ENCODE measurements at places on chromosomes 3 and 15. TPM values are rescaled to one million over a fixed set of nuclear protein-coding genes. Genes with fewer than 3 reads are reported as not detected.

DNA sequence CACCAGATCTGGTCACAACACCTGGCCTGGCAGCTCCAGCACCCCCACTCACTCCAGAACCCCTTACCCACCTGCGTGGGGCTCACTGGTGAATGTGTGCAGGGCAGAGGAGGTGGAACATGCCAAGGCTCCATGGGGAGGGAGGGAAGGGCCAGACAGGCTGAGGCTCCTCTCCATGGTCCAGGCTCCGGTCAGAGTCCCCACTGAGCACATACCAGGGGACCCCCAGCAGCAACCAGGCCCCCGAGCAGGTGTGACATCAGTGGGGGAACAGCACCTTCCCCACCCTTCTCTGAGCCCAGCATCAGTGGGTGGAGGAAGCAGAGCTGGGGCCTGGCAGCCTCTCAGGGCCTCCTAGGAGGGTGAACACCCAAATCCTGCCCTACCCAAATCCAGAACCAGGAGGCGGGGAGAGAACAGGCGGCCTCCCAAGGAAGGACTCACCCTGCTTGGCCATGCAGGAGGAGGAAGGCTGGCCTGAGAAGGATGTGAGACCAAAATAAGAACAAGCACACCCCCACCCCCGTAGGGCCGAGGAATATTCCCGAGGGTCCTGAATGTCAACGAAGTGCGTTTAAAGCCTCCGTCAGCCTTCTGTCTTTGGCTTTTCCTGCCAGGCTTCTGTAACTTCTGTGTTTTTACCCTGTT lies 1.1 kb upstream of the GP9 start:
- DNase-seq: no peak

GRCh38 chr3:99700631-99701268 lies 62.4 kb downstream of the COL8A1 start:
- DNase-seq: no peak

GRCh38 chr3:118425272-118425837 lies 609.3 kb downstream of the IGSF11 start:
- no peak for DNase-seq

DNA sequence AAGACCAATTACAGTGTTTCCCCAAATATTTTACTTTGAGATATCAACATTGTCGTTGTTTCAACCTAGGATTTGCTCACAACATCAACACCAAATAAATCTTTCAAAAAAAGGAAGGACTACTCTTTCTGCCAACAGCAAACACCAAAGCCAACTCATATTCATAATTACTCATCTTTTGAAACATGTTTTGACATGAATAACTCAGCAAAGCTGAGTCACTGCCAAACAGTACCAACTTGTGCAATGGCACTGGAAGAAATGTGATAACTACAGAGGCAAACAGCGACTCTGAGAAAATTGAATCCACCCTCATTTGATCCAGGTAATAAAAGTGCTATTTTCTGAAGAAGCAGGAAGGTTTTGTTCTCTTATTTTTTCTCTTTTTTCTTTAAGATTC lies 67.2 kb downstream of the PEX5L start:
- no peak for DNase-seq

AADAC gene
- 0.32 TPM for total RNA-seq

- DNase-seq: peak; percentile 54
Measured at GRCh38 chr3:159765030-159765859, 223.4 kb upstream of the IL12A start.

IL20RB gene
- total RNA-seq: 2.3 TPM

- no peak for DNase-seq
Measured at GRCh38 chr3:16142350-16143025, 32.0 kb upstream of the GALNT15 start.

GRCh38 chr3:126959921-126960603 lies 22.9 kb upstream of the PLXNA1 start:
- DNase-seq: no peak

ONECUT1 gene
- 33.8 TPM for total RNA-seq

MINAR1 gene
- total RNA-seq: 0.80 TPM

GRCh38 chr15:36737430-36737891 lies 158.0 kb downstream of the CDIN1 start:
- DNase-seq: no peak

DNA sequence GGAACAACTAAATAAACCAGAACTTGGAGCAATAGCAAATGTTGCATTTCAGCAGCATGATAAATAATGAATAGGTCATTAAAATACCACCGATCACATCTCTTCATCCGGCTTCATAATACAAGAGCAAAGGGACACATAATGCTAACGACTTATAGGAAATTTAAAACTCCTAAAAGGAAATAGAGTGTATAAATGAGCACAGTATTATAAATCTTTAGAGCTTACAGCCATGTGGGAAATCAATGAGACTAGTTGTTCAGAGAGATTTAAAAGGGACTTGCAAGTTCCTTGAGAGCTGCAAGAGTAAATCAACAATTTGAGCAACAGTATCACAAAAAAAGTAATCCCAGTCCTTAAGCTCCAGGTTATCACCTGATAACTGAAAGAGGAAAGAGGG lies 677.0 kb downstream of the PLOD2 start:
- no peak for DNase-seq

CHRNA7 gene
- total RNA-seq: 5.6 TPM

DNA sequence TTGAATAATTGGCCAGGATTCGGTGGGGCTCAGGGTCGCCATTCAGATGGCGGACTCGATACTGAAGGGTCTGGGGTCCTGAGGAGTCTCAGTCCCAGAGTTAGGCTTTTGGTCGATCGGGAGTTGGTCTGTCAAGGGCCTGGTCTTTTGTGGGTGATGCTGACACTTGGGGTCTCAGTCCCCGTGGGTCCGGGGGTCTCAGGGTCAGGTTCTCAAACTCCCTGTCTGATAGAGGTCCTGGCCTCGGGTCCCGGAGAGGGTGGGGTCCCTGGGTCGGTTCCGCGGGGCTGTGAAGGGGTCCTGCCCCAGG lies 467 bp downstream of the NCKIPSD start:
- DNase-seq: no peak

FGD5 gene
- total RNA-seq: 19.3 TPM

GRCh38 chr3:170054204-170054603 lies 16.4 kb downstream of the GPR160 start:
- DNase-seq: no peak

- no peak for DNase-seq
Measured at GRCh38 chr3:87900061-87900460, 158.7 kb downstream of the CGGBP1 start.

DNA sequence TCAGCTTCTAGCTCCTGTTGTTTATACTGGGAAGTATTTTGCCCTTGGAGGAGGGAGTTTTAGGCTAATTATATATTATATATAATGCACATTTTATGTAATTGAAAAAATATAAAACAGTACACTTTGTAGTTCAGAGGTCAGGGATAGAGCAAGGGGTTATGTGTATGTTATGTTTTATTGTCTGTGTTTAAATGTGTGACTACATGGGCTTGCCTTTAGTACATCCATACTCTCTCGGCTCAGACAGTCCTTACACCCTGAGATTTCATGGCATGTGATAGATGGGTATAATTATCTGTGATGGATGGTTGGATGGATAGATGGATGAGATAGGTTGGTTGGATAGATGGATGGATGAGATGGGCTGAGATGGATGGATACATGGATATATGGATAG lies 17.4 kb upstream of the ST3GAL6 start:
- DNase-seq: no peak

DNA sequence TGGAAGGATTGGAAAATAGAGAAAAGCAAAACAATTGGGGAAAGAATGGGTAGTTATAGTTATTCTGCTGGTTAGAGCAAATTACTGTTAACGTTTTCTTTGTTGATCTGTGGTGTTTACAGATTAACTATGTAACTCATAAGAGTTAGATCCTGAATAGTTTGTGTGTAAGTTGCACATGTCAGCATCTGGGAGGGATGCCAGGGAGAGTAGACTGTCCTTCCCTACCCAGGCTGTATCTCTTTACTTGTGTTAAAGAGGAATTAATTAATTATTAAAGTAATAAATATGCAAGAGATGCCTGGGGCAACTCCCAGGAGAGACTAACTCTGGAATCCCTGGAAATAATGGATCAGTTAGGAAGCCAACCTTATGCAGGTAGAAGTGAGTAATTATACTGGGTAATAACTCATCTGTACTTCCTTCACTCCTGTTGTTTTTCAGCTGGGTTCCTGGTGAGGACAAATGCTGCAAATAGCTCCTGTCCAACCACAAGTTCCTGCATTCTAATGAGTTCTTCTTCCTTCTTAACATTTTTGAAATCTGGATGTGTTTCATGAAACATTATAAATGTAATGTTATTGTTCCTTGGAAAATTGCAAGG lies 18.9 kb downstream of the GHRL start:
- no peak for DNase-seq

DNA sequence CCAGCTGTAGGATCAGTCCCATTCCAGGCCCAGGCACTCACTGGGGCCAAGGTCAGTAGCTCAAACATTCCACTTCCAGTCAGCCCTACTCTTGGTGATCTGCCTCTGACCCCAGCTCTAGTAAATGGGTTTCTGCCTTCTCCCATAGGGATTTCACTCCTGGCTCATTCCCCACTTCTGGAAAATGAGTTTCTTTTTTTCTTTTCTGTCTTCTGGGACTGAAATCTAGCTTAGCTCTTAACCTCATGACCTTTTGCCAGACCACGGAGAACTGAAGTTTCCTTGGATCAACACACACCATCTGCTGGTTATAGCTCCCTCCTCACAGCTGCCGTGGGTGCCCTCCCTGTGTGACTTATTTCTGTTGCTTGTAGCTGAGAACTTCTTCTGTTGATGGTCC lies 21.3 kb downstream of the MME start:
- DNase-seq: no peak

GRCh38 chr15:95561463-95561862 lies 769.0 kb upstream of the NR2F2 start:
- DNase-seq: no peak

DNA sequence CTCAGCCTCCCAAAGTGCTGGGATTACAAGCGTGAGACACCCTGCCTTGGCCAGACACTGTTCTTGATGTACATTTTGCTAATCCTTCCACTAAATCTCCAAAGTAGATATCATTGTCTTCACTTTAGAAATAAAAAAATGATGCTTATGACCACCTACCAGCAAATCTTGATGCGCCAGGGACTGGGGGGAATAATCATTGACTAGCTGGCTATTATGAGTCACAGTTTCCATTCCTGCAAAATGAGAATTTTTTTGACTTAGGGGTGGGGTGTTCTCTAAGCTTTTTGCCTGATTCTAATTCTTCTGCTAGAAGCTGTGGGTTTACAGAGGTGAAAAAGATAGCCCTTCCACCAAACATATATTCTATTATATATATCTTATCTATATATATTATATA lies 17.1 kb upstream of the RFC4 start:
- no peak for DNase-seq

- DNase-seq: no peak
Measured at GRCh38 chr15:56724232-56724631, 9.1 kb downstream of the ZNF280D start.

- no peak for DNase-seq
Measured at GRCh38 chr15:92801774-92802464, 98.2 kb upstream of the CHD2 start.

IFT122 gene
- total RNA-seq: 21.6 TPM

DNAH12 gene
- total RNA-seq: not detected

DNA sequence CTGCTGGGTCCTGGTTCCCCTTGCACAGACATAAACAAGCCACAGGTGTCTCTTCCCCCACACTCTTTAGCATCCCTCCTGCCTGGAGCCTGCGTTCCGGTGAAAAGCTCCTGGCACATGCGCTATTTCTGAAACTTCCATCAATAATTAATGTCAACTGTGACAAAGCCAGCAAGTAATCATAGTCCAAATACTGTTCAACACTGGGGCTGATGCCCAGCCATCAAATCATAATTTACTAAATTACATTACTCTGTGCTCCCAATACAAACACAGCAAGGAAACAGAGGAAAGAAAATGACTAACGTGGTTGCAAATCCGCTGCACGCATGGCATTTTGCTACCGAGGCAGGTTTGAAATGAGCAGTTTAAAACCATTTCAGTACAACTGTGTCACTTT lies 294.7 kb downstream of the ERC2 start:
- no peak for DNase-seq

GRCh38 chr3:115022835-115023398 lies 124.2 kb downstream of the ZBTB20 start:
- no peak for DNase-seq

- no peak for DNase-seq
Measured at GRCh38 chr3:176631165-176631564, 566.1 kb downstream of the TBL1XR1 start.

ACY1 gene
- 53.8 TPM for total RNA-seq

DNA sequence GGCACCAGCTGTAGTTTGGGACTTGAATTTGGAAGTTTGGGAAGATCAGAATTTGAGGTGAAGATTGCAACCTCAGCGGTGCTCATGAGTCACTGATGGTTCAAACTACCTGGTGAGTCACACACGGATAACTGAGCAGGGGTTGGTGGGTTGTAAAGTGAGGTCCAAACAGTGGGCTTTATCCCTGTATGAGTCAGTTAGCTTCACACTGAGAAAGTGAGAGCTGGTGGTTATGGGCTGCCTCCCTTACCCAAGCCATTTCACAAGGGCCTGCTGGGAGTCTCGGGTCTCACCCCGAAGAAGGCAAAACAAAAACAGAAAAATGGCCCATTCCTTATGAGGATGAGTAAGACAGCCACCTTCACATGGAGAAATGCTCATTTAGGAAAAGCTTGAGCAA lies 77.0 kb downstream of the ITGA11 start:
- no peak for DNase-seq

DNA sequence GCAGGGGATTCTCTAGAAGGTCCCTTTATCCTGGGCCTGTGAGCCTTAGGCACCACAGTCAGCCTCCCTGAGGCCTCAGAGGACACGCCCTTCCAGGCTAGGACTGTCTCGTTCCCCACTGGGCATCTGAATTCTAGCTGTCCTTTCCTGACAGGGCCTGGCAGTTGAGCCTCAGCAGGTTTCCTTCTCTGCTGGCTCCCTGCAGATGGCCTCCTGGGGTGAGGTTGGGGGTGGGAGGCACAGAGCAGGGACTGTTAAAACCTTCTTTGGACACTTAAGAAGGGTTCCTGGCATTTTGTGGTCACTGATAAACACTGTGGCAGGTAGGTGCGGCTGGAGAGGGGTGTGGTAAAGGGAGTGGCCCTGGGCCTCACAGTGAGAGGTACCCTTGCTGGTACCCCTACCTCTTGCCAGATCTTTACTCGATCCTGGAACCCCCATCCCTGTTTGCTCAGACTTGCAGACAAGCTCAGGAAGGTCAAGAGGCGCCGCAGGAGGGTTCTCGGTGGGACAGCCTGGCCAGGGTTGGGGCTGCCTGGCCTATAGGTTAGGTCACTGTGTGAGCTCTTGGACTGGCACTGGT lies 8.5 kb downstream of the CLK3 start:
- DNase-seq: no peak

- DNase-seq: no peak
Measured at GRCh38 chr3:87084868-87085267, 93.9 kb upstream of the VGLL3 start.

- no peak for DNase-seq
Measured at GRCh38 chr3:167876620-167877281, 141.2 kb downstream of the SERPINI1 start.

Data from WTC11 (cell line).